D721Med (cell line): ENCODE measurements at places on chromosomes 2 and 18.
A peak's percentile ranks its signal among the peaks of the same experiment; 100 is the strongest.

- no peak for DNase-seq
Observed at GRCh38 chr2:43634604-43635306, 2.3 kb upstream of the PLEKHH2 start.

GRCh38 chr2:20560011-20560410 is 90.9 kb downstream of the HS1BP3 start:
- no peak for DNase-seq

GRCh38 chr18:46488471-46489213 is 168.4 kb downstream of the LOXHD1 start:
- no peak for DNase-seq

DNA sequence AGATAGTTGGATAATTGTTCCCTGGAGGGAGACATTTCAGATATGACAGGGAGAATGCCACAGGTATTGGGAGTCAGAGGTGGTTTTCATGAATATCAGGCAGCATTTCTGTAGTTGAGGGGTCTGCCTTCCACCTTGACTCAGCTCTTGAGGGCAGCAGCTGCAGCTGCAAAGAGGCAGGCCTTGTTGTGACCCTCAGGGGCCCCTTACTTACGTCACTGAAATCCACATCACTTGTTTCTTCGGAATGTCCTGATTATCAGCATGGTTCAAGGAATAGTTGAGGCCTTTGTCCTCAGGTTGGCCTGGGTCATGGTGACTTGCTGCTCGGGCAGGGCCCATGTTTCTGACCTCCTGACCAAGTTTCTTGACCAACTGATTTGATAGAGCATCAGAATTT is 46.9 kb downstream of the TMEM17 start:
- DNase-seq, result no peak

DNA sequence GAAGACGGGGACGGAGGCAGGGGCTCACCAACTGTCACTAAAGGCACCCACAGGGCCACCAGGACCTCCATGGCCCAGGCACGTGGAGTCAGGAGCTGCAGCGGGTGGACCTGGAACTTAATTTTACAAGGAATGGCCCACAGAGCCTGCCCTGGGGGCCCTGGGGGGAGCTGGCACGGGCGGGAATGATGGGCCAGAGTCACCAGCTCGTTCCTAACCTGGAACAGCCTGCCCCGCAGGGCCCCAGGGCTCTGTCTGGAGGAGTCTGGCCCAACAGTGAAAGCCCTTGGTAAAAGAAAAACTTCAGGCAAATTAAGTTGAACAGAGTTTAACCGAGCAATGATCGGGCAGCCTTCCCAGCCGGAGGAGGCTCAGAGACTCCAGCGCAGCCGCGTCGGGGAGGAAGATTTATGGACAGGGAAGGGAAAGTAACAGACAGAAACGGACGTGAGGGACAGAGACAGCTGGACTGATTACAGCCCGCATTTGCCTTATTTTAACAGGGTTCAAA is 118.4 kb upstream of the TMEM18 start:
- DNase-seq, result no peak

- DNase-seq, result no peak
Observed at GRCh38 chr18:2978208-2978607, 34.7 kb downstream of the LPIN2 start.

- no peak for DNase-seq
Observed at GRCh38 chr2:60886991-60887390, 5.6 kb downstream of the REL start.

DNA sequence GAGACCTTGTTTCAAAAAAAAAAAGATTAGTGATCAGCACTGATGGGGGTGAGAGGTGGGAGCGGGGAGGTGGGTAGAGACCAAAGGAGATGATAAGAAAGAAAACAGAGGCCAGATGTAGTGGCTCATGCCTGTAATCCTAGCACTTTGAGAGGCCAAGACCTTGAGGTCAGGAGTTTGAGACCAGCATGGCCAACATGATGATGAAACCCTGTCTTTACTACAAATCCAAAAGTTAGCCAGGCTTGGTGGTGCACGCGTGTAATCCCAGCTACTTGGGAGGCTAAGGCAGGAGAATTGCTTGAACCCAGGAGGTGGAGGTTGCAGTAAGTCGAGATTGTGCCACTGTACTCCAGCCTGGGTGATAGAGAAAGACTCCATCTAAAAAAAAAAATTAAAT is 9.5 kb upstream of the SLC35F6 start:
- DNase-seq, result no peak

- DNase-seq, result no peak
Observed at GRCh38 chr2:172329416-172329773, 98.0 kb upstream of the ITGA6 start.

DNA sequence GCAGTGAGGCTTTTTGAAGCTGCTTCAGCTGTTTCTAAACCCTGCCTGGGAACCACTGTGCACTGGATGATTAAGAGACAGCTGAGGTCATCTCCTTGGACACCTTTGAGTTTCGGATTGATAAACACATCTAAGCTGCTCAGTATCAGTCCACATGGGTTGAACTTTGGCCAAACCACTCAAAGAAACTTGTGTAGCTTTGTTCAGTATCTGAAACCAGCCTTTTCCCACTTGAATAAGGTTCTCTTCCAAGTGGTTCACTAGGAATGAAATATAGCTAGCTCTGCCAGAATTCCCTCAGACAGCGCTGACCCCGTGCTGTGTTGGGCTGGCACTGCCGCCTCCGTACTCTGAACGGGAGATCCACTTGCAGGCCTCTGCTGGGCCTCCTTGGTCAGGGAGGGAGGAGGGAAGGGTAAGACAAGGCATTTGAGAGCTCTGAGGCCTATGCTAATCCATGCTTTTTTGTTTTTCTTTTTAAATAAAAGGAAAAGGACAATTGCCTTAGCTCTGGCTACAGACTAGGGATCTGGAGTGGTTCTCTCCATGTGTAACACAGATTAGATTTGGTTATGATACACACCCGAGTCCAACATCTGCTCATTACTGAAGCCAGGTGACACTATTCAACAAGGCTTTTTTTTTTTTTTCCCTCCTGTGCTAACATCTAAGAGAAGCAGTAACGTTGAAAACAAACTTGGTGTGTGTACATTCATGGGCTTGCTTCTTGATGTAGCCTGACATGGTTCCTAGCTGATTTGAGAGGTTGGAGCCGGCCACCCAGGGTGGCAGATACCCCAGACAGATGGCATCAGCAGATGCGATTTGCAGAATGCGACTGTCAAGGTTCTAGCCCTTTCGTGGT is 67.7 kb downstream of the NCK2 start:
- DNase-seq, result no peak

- DNase-seq, result no peak
Observed at GRCh38 chr2:31402388-31402787, 12.2 kb downstream of the XDH start.

DNA sequence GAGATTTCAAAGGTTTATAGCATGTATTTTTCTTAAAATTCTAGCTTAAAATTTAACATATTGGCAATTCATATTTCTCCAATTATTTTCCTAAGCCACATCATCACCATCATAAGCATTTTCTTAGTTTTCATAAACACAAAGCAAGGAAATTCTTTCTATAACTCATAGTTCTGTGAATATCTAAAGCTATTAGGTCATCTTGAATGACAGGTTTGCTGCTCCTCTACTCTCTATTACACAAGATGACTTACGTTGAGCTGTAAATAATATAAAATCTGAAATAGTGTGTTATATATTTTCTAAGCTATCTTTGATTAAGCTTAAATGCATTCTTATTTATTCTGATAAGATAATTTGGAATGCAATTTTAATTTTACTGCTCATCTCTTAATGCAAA is 984.6 kb upstream of the CNTNAP5 start:
- no peak for DNase-seq

GRCh38 chr2:23286031-23286757 is 98.8 kb upstream of the KLHL29 start:
- DNase-seq, result no peak

DNA sequence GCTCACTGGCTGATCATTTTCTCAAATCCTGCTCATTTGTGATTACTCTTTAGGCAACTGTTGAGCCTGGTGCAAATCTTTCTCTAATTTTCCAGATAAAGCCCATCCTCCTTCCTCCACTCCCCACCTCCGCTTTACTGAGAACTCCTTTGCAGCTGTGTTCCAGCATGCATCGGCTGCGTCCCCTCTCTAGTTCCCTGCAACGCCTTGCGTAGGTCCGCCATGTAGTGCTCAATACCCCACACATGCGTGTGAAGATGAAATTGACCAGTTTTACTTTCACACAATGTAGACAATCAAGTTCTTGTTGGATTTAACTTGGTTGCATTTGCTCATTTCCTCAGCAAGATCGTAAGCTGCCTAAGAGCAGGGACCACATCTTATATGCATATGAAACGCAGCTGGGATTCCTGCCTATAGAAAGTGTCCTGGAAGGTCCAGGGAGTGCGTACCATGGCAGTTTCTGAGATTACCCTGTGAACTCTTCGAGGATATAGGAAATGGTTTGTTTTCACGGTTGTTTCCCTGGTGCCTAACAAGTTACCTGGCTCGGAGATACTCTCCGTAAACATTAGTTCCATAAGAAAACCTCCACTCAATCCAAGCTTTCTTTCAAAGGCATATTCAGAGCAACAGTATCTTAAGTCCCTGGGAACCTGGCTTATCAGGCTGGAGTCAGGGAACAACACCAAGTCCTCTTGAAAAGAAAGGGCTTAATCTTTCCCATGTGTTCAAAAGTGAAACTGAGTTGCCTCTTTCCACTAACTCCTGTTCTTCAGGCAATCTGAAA is 766.4 kb upstream of the ID2 start:
- no peak for DNase-seq

GRCh38 chr2:27356382-27357181 is at the start of gene GTF3C2:
GTF3C2 (minus strand) TSS chr2:27356764; CDS start chr2:27343554, 13,210 bp downstream.
- DNase-seq, result peak; percentile 70
